ENCODE measurements at places on chromosomes 16 and 17.

DNA sequence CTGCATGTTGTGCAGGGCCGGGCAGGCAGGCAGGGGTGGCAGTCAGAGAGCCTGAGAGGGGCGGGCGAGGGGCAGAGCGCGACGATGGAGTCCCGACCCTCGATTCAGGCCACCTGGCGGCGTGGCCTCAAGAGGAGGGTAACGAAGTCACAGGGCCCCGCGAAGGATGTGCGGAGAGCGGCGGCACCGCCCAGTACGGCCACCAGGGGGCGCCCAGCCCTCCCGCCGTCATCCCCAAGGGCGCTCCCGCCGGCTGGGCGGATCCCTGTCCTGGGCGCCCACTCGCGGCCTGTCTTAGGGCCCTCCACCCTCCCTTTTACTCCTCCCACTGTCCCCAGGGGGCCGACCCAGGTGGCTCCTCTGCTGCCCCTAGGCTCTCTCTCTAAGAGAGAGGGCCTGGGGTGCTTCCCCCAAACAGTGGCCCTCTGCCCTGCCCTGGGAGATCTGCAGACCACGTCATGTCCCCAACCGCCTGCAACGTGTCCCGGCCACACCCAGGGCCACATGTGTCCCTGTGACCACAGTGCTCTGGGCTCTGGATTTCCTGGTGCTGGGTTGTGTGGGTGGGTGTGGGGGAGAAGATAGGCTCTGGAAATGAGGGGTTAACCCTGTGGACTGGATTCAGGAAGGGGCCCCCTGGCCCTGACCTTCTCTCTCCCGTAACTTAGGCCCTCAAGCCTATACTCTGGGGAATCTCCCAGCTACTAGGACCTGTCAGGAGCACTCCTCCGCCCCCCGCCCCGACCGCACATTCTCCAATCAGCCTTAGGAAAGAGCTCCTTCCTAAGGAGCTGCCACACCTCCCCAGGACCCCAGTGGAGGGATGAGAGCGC, 5.9 kb downstream of the DPEP2 start:
- peak; percentile 74 for DNase-seq

DNA sequence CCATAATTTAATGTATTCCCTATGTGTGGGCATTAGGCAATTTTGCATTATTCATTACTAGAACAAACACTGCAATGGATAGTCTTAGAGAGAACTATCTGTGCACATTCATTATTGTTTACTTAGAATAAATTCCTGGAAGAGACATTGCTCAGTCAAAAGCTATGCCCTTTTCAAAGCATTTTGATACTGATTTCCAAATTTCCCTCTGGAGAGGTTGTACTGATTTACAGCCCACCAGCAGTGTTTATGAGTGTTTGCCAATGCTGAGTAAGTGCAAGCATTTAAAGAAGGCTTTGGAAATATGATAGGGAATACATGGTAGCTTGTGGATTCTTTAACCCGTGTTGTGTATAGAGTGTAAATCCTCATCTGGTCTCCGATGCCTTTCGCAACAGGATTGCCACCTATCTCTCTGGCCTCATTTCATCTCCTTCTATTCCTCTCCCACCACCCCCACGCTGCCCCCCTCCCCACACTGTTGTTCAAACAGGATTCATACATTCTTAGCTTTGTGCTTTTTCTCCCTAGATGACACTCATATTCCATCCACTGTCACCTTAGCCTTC, 33.4 kb upstream of the MMD start:
- DNase-seq, result no peak

DNA sequence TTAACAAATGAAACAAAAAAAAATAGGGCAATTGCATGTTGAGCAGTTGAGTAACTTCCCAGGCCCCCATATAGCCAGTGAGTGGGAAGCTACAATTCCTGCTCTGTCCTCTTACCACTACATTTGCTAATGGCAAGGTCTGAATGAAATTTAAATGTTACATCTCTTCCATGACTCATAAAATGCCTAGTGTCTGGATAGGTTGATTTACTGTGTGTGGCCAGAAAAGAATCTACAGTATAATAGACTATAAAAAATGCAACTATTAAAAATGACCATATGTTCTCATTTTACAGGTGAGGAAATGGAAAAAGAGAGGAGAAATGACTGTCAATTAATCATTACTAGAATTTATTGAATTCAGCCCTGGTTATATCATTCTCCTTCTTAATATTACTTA, 1199.3 kb downstream of the CDH11 start:
- no peak for DNase-seq

DNA sequence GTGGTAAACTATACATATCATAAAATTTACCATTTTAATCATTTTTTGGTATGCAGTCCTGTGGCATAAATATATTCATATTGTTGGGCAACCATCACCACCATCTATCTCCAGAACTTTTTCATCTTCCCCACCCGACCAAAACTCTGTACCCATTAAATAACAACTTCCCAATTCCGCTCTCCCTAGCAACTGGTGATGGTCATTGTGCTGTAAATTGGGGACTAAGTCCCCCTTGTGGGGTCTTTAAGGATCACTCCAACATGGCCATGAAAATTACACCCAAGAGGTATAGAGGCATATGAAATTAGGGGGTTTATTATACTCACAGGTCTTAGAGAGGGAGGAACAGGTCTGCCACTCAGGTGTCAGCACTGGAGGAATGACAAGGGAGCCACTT, 57.4 kb upstream of the NKD1 start:
- DNase-seq, result no peak

DNA sequence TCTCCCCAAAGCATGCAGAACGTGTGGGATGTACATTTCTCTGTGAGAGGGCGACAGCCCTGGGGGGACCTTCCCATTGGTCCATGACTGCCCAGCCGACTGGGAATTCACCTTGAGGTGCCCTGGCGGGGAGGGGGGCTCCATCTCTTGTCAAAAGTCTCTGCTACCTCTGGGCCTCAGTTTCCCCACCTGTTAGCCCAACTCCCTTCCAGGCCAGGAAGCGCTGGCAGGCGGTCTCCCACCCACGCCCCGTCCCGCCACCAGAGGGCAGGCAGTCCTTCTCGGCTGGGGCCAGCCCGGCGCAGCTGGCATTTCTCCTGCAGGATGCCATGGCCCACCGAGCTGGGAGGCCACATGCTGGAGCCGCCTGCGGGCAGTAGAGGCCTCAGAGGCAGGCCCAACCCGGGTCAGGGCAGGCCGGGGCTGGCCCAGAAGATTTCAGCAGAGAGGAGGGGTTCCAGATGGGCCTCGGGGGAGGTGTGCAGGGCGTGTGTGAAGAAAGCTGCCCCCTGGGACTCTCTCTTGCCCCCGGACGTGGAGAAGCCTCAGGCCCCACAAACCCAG, 16.6 kb downstream of the CD7 start:
- DNase-seq, result peak; percentile 45

GRCh38 chr17:12522743-12523183, 142.9 kb upstream of the MYOCD start:
- no peak for DNase-seq

- DNase-seq, result no peak
These were observed 37.5 kb downstream of the ERCC4 start for GRCh38 chr16:13957197-13958078.
